ENCODE measurements at places on chromosomes 3 and 15.

GRCh38 chr3:143011705-143012104 is 10.3 kb downstream of the U2SURP start:
- DNase-seq: no peak
- no peak overlapping the region for H3K27ac ChIP-seq
- peaks cover 21% of the 10 kb centered on the region for H3K36me3 ChIP-seq

- DNase-seq: peak; percentile 56
- no peaks in the 10 kb centered on the region for H3K27me3 ChIP-seq
- no peak overlapping the region for H3K4me3 ChIP-seq
Observed at GRCh38 chr15:42082823-42083604, 11.3 kb downstream of the PLA2G4D start.

DNA sequence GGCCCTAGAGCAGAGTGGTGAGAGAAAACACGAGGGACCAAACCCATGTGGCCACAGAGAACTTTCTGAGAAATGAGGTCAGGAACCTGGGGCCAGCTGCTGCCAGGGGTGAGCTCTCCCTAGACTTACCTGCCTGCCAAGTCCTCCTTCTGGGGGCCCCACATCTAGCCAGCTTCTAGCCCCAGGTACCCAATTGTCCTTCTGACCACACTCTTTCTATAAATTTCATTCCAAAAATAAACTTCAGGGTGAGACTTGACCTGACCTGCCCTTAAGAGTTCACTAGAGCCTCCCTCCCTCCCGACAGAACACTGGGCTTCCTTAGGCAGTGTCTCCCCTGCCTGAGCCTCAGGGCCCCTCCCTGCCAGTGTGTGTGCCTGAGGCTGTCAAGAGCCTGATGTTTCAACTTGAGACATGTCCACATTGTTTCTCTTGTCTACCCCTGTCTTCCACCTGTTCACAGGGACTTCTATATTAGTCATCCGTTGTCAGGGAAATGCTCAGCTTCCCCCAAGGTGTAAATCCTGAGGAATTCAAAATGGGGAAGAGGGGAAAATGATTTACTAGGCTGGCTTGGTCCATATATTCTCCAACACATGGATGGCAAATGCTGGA is 312.8 kb upstream of the TLE3 start:
- H3K27ac ChIP-seq: no peak overlapping the region
- no peak overlapping the region for H3K4me3 ChIP-seq
- H3K4me1 ChIP-seq: no peaks in the 10 kb centered on the region
- DNase-seq: no peak
- no peaks in the 10 kb centered on the region for H3K27me3 ChIP-seq

DNA sequence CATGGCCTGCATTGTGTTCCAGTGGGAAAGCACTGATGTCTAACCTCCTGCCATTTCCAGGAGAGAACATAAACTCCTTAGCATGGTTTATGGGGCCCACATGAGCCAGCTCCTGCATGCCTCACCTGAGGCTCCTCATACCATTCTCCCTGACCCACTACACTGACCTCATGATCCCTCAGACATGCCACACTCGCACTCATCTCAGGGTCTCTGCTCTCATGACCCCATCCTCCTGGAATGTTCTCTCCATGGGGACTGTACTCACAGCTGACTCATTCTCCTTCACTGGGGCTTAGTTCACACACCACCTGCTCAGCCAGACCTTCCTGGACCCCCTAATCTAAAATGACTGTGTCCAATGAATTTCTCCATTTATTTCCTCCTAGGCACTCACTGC is 4.0 kb upstream of the LMCD1 start:
- no peaks in the 10 kb centered on the region for H3K36me3 ChIP-seq
- no peak overlapping the region for H3K4me3 ChIP-seq
- no peak for DNase-seq
- peaks cover 8% of the 10 kb centered on the region for H3K4me1 ChIP-seq
